ENCODE measurements at places on chromosomes 4 and X.

- H3K4me3 ChIP-seq, result no peak overlapping the region
- no peaks in the 10 kb centered on the region for H3K27me3 ChIP-seq
- no peak for DNase-seq
- H3K27ac ChIP-seq, result no peak overlapping the region
- peaks cover 7% of the 10 kb centered on the region for H3K4me1 ChIP-seq
Observed at GRCh38 chr4:15148691-15149090, 146.4 kb downstream of the CPEB2 start.

- H3K4me3 ChIP-seq, result no peak overlapping the region
- DNase-seq, result no peak
Observed at GRCh38 chr4:74583089-74583700, 138.3 kb downstream of the AREG start.

- H3K4me3 ChIP-seq, result no peak overlapping the region
- no peak overlapping the region for H3K27ac ChIP-seq
- DNase-seq, result no peak
- H3K4me1 ChIP-seq, result peaks cover 2% of the 10 kb centered on the region
- no peaks in the 10 kb centered on the region for H3K27me3 ChIP-seq
Observed at GRCh38 chr4:37802068-37802666, 24.3 kb upstream of the PGM2 start.

- H3K4me3 ChIP-seq, result no peak overlapping the region
- no peak overlapping the region for H3K27ac ChIP-seq
- H3K27me3 ChIP-seq, result no peaks in the 10 kb centered on the region
Observed at GRCh38 chrX:58025979-58026378, 115.7 kb upstream of the ZXDA start.

- H3K27me3 ChIP-seq, result peaks cover 81% of the 10 kb centered on the region
- no peak for DNase-seq
- H3K4me1 ChIP-seq, result peaks cover 18% of the 10 kb centered on the region
- H3K4me3 ChIP-seq, result peak overlapping the region; percentile 13
- no peak overlapping the region for H3K27ac ChIP-seq
Observed at GRCh38 chr4:54230484-54231418, 1.7 kb downstream of the PDGFRA start.

DNA sequence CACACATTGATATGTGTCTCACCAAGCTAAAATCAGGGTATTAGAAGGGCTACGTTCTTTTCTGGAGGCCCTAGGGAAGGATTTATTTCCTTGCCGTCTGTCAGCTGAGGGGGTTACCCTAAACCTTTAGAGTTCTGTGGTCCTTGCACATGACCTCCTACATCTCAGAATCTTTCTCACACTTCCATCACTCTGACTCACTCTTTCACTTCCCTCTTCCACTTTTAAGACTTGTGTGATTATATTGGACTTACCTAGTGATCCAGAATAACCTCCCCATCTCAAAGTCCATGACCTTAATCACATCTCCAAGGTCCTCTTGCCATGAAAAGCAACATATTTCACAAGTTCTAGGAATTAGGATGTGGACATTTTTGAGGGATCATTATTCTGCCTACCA lies 53.6 kb upstream of the FUNDC1 start:
- no peaks in the 10 kb centered on the region for H3K27me3 ChIP-seq
- no peak overlapping the region for H3K27ac ChIP-seq
- H3K36me3 ChIP-seq, result no peaks in the 10 kb centered on the region
- no peak overlapping the region for H3K4me3 ChIP-seq
- no peak for DNase-seq
- no peaks in the 10 kb centered on the region for H3K4me1 ChIP-seq

GRCh38 chr4:12447451-12447850 lies 1018.8 kb upstream of the HS3ST1 start:
- H3K4me3 ChIP-seq, result no peak overlapping the region
- DNase-seq, result no peak
- H3K27ac ChIP-seq, result no peak overlapping the region
- H3K4me1 ChIP-seq, result no peaks in the 10 kb centered on the region

GRCh38 chr4:8238515-8239053 lies 31.0 kb upstream of the HTRA3 start:
- no peak overlapping the region for H3K4me3 ChIP-seq
- no peaks in the 10 kb centered on the region for H3K36me3 ChIP-seq

DNA sequence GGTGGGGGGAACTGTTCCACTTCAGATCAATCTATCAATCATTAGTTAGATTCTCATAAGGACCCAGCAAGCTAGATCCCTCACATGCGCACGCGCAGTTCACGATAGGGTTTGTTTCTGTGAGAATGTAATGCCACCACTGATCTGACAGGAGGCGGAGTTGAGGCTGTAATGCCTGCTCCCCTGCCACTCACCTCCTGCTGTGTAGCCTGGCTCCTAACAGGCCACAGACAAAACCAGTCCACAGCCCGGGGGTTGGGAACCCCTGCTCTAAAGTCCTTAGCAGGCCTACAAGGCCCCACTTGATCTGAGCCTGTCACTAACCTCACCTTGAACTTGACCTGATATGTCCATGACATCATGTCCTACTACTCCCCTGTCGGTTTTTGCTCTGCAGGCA lies 30.3 kb downstream of the ARL9 start:
- H3K27ac ChIP-seq, result no peak overlapping the region
- peaks cover 15% of the 10 kb centered on the region for H3K27me3 ChIP-seq
- DNase-seq, result peak; percentile 52
- H3K36me3 ChIP-seq, result no peaks in the 10 kb centered on the region

GRCh38 chr4:74038425-74039314 lies at the start of gene CXCL3:
Gene CXCL3, minus strand, starts transcription at chr4:74038689. Its CDS starts 78 bp downstream, at chr4:74038611.
- H3K36me3 ChIP-seq, result no peaks in the 10 kb centered on the region
- DNase-seq, result peak; percentile 88
- no peaks in the 10 kb centered on the region for H3K27me3 ChIP-seq
- 0 out of 2 replicates have a peak within 1 kb of the TSS, but pooled peaks have one; percentile 47 for H3K27ac ChIP-seq
- H3K4me1 ChIP-seq, result peaks cover 1% of the 10 kb centered on the region

DNA sequence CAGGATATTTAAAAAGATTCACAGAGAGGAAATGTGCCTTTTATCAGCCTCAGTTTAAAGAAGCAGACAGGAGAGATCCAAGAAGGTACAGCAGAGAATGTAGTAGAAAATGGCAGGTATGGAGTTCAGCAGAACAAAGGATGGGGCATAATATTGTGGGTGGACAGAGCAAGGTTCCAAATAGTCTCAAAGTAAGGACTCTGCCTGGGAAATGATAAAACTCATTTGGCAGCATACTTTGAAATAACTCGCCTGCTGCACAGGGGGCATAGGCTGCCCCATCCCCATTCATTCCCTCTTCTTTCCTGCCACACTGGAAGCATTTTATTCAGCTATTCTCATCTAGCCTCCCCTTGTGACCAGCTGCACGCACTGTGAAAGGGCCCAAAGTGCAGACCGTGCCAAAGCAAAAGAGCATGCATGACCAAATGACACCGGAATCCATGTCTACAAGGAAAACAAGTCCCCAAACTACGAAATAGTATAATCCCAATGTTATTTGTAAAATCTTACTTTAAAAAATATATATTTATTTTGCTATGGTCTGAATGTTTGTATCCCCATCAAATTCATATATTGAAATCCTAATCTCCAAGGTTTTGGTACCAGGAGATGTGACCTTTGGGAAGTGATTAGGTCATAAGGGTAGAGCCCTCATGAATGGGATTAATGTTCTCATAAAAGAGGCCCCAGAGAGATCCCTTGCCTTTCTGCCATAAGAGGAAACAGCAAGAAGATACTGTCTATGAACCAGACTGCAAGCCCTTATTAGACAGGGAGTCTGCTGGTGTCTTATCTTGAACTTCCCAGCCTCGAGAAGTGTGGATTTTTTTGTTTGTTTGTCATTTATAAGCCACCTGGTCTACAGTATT lies 77.4 kb upstream of the PRSS48 start:
- no peak overlapping the region for H3K4me3 ChIP-seq
- no peaks in the 10 kb centered on the region for H3K27me3 ChIP-seq
- H3K4me1 ChIP-seq, result no peaks in the 10 kb centered on the region
- no peak overlapping the region for H3K27ac ChIP-seq

GRCh38 chrX:132837967-132838366 lies 120.5 kb downstream of the HS6ST2 start:
- H3K27ac ChIP-seq, result no peak overlapping the region
- no peaks in the 10 kb centered on the region for H3K36me3 ChIP-seq
- no peak overlapping the region for H3K4me3 ChIP-seq
- no peaks in the 10 kb centered on the region for H3K27me3 ChIP-seq

- H3K36me3 ChIP-seq, result no peaks in the 10 kb centered on the region
- peaks cover 6% of the 10 kb centered on the region for H3K4me1 ChIP-seq
- H3K27me3 ChIP-seq, result no peaks in the 10 kb centered on the region
- no peak for DNase-seq
- H3K27ac ChIP-seq, result no peak overlapping the region
Observed at GRCh38 chr4:112199041-112199440, 32.5 kb upstream of the AP1AR start.

GRCh38 chrX:118948270-118948669 lies 26.1 kb upstream of the LONRF3 start:
- DNase-seq, result no peak
- H3K4me3 ChIP-seq, result no peak overlapping the region
- no peaks in the 10 kb centered on the region for H3K36me3 ChIP-seq
- H3K27ac ChIP-seq, result no peak overlapping the region

- no peak overlapping the region for H3K4me3 ChIP-seq
- DNase-seq, result no peak
- H3K36me3 ChIP-seq, result no peaks in the 10 kb centered on the region
- no peaks in the 10 kb centered on the region for H3K4me1 ChIP-seq
- no peak overlapping the region for H3K27ac ChIP-seq
Observed at GRCh38 chr4:138177278-138177968, 64.7 kb downstream of the SLC7A11 start.

GRCh38 chr4:177558995-177559394 lies 116.8 kb upstream of the AGA start:
- no peak overlapping the region for H3K4me3 ChIP-seq
- H3K27me3 ChIP-seq, result no peaks in the 10 kb centered on the region
- DNase-seq, result no peak
- no peaks in the 10 kb centered on the region for H3K36me3 ChIP-seq

DNA sequence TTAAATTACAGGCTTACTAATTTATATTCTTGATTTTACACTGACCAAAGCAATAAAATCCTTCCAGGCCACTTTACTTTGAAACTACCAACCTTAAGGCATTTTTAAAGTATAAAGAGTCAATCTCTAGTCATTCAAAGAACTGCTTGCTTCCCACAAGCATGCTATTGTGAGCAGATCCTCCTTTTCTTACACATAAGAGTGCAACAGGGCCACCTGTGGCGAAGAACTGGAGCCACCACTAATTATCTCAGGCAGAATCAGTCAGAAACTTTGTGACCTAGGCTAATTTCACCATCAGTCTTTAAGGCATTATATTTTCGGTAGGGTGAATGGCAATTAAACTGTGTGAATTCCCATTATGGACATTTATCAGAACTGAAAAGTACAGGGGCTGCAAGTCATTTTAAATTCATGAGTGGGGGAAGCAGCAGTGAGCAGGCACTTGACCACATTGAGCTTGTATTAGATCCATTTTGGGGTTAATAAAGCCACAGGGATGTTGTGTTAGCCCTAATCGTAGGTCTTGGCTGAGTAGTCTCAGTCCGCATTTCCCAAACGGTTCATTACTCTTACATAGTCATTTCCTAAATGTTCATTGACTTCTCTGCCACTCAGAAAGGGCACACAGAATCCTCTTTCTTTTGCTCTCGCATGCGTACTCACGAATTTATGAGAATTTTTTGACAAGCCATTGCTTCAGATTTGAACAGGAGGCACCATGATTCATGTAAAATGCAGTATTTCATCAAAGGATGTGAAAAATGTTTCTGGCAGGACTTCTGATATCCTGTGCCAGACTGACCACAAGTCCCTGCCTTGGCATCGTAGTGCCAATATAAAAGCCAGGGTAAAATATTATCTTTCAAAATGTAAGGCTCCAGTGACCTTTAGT lies 39.8 kb downstream of the NPY2R start:
- H3K27me3 ChIP-seq, result no peaks in the 10 kb centered on the region
- H3K27ac ChIP-seq, result no peak overlapping the region
- DNase-seq, result peak; percentile 15

GRCh38 chr4:76723373-76723772 lies 174.6 kb downstream of the SOWAHB start:
- H3K27ac ChIP-seq, result no peak overlapping the region
- no peaks in the 10 kb centered on the region for H3K4me1 ChIP-seq
- H3K4me3 ChIP-seq, result no peak overlapping the region
- no peaks in the 10 kb centered on the region for H3K36me3 ChIP-seq
- no peaks in the 10 kb centered on the region for H3K27me3 ChIP-seq

- H3K4me1 ChIP-seq, result no peaks in the 10 kb centered on the region
- DNase-seq, result no peak
- H3K27me3 ChIP-seq, result no peaks in the 10 kb centered on the region
- no peak overlapping the region for H3K27ac ChIP-seq
- no peaks in the 10 kb centered on the region for H3K36me3 ChIP-seq
Observed at GRCh38 chrX:54785901-54786300, 12.2 kb downstream of the ITIH6 start.

- no peak overlapping the region for H3K27ac ChIP-seq
- no peak overlapping the region for H3K4me3 ChIP-seq
- no peaks in the 10 kb centered on the region for H3K36me3 ChIP-seq
- H3K4me1 ChIP-seq, result no peaks in the 10 kb centered on the region
Observed at GRCh38 chr4:186840222-186840701, 116.6 kb upstream of the FAT1 start.

GRCh38 chrX:12910423-12911121 lies 4.2 kb downstream of the TLR8 start:
- H3K4me3 ChIP-seq, result no peak overlapping the region
- DNase-seq, result no peak
- H3K27me3 ChIP-seq, result no peaks in the 10 kb centered on the region

- no peak overlapping the region for H3K4me3 ChIP-seq
- DNase-seq, result no peak
- no peaks in the 10 kb centered on the region for H3K27me3 ChIP-seq
- H3K4me1 ChIP-seq, result no peaks in the 10 kb centered on the region
- H3K27ac ChIP-seq, result no peak overlapping the region
Observed at GRCh38 chr4:88793475-88793874, 95.8 kb upstream of the NAP1L5 start.

GRCh38 chr4:174086829-174087799 lies 196.4 kb downstream of the FBXO8 start:
- H3K4me1 ChIP-seq, result no peaks in the 10 kb centered on the region
- H3K27me3 ChIP-seq, result no peaks in the 10 kb centered on the region
- H3K36me3 ChIP-seq, result no peaks in the 10 kb centered on the region
- no peak overlapping the region for H3K4me3 ChIP-seq

- peaks cover 20% of the 10 kb centered on the region for H3K4me1 ChIP-seq
- peaks cover 3% of the 10 kb centered on the region for H3K36me3 ChIP-seq
- no peak for DNase-seq
- H3K4me3 ChIP-seq, result no peak overlapping the region
- no peaks in the 10 kb centered on the region for H3K27me3 ChIP-seq
Observed at GRCh38 chr4:184399512-184399908, 74.8 kb downstream of the IRF2 start.

DNA sequence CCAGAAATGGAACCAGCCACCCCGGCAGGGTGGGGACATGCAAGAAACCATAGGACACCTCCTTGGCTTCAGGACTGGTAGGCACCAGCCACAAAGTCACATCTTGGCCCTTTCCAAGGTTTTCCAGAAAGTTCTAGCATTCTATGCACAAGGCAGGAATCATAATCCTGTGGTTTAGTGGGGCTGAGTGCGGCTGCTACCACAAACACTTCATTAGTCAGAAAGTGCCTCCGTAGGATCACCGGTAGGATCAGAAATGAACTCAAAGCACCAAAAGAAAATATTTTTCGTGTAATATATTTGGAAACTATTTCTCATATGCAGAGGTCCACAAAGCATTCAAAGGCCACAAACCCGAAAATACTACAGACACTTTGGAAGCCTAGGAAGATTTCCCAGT lies 191.7 kb downstream of the PTTG2 start:
- H3K36me3 ChIP-seq, result no peaks in the 10 kb centered on the region
- H3K27ac ChIP-seq, result no peak overlapping the region
- no peaks in the 10 kb centered on the region for H3K4me1 ChIP-seq
- no peak for DNase-seq
- no peaks in the 10 kb centered on the region for H3K27me3 ChIP-seq
